Activated CD8-positive, alpha-beta memory T cell treated with anti-CD3 and anti-CD28 coated beads, Interleukin-2, amount 50 U/mL, for 4 hours (primary cell): ENCODE measurements at places on chromosomes 3 and 15.

GRCh38 chr3:134516905-134517304 is 31.0 kb downstream of the CEP63 start:
- DNase-seq: no peak

- no peak for DNase-seq
Measured at GRCh38 chr3:98323425-98323824, 30.2 kb upstream of the OR5K4 start.

DNA sequence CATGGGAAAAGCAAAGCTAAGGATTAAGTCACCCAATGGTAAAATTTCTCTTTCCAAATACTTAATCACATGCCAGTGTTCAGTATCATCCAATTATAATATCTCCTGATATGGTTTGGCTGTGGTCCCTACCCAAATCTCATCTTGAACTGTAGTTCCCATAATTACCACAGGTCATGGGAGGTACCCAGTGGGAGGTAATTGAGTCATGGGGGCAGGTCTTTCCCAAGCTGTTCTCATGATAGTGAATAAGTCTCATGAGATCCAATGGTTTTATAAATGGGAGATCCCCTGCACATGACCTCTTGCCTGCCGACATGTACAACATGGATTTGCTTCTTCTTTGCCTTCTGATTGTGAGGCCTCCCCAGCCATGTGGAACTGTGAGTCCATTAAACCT is 26.1 kb upstream of the NMB start:
- DNase-seq: no peak

- no peak for DNase-seq
Measured at GRCh38 chr3:130506031-130506430, 10.9 kb upstream of the COL6A6 start.

DNA sequence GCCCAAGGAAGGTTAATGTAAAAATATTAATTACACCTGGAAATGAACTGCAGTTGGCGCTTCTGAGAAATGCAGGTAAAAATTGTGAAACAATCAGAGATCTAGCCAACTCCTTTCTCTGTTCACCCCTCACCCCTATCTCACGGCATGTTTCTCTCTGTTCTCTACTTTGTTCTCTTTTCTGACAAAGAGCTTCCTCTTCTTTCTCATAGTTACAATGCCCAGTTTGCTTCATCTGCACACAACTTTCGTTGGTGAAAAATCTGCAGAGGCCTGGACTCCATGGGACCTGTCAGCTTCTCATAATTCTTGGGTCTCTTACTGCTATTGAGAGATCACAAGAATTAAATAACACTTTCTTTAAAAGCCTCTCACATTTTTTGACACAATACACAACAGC is 212.9 kb upstream of the LRRN1 start:
- DNase-seq: no peak

DNA sequence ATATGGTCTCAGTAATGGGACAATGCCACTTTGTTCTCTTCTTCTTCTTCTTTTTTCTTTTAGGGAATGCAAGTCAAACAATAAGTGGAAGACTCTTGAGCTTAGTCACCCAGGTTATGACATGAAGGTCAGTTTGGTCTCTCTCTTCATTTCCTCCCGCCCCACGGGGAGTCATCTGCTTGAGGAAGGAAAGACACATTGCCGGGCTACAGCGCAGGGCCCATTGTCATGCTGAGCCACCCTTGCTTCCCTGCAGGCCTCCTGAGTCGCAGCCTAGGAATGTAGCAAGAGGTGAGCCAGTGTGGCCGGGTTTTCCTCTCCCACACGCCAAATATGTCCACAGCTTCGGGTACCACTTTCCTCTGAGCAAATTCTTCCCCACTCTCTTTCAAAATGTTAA is 47.6 kb downstream of the RAP2B start:
- DNase-seq: no peak

- no peak for DNase-seq
Measured at GRCh38 chr15:99755692-99756409, 22.6 kb upstream of the LYSMD4 start.

GRCh38 chr15:89362203-89363101 is 27.8 kb upstream of the POLG start:
- DNase-seq: no peak

DNA sequence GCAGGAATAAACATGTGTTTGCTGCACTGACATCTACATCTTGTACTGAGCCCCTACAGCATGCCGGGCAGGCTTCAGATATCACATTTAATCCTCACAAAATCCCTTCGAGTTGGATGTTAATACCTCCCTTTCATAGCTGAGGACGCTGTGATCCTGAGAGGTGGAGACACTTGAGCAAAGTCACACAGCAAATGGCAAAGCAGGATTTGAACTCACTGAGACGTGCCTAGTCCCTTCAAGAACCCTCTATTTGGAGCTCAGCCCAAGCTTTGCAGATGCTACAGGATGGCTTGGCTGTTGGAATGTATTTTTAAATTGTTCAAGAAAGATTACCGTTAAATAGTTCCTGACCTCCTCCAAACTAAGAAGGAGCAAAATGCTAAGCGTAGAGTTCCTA is 64.6 kb upstream of the SLC6A6 start:
- DNase-seq: no peak

- DNase-seq: no peak
Measured at GRCh38 chr3:107184375-107184774, 192.9 kb upstream of the CCDC54 start.

DNA sequence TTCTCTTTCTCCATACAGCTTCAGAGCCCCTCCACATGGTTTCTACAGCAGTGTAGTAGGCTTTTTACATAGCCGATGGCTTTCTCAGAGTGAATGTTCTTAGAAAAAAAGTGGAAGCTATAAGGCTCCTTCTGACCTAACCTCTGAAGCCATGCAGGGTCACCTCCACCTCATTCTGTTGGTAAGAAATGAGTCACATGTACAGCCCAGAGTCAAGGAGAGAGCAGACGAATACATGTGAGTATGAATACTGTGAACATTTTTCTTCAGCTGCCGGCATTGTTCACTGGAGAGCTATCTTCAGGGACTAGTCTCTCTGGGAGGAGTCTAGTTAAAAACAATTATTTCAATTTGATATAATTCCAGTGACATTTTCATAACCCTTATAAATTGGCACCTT is 68.2 kb upstream of the THRB start:
- DNase-seq: no peak
